Sigmoid colon (tissue), 7 donors: ENCODE measurements at places on chromosomes 7 and 10. TPM values are rescaled to one million over a fixed set of nuclear protein-coding genes. Genes with fewer than 3 reads are reported as not detected.

TRIM50 gene
- 0.07 TPM for polyA plus RNA-seq

CHN2 gene
- 16.2 TPM for polyA plus RNA-seq

CPXM2 gene
- polyA plus RNA-seq = 6.7 TPM

COL26A1 gene
- polyA plus RNA-seq = 0.13 TPM

SFMBT2 gene
- polyA plus RNA-seq = 0.60 TPM

DNA sequence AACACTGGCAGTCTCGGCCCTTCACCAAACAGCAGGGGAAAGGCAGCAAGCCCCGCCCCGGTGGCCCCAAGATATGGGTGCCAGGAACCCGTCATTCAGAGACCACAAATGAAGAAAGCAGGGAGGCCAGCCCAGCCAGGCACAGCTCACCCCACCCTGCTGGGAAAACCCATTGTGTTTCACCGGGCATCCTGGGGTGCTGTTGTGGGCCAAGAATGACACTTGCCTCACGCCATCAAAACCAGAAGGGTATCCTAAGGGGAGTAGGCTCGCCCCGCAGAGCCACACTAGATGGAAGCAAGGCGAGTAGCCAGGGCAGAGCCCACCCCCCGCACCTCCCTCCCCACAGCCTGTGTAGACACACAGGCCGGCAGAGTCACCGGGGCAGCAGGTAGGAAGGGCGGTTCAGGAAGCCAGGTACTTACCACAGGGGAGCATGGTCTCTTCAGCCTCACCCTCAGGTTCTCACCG lies 72.5 kb upstream of the KCNMA1 start:
- no peak overlapping the region for H3K4me3 ChIP-seq
- no peak for DNase-seq
- H3K27me3 ChIP-seq = no peaks in the 10 kb centered on the region
- H3K36me3 ChIP-seq = no peaks in the 10 kb centered on the region

GRCh38 chr10:49220031-49220430 lies 31.8 kb upstream of the TMEM273 start:
- DNase-seq = no peak
- H3K27ac ChIP-seq = no peak overlapping the region
- no peaks in the 10 kb centered on the region for H3K4me1 ChIP-seq

- H3K27ac ChIP-seq = no peak overlapping the region
- no peak overlapping the region for H3K4me3 ChIP-seq
- H3K27me3 ChIP-seq = no peaks in the 10 kb centered on the region
- no peaks in the 10 kb centered on the region for H3K4me1 ChIP-seq
- H3K36me3 ChIP-seq = no peaks in the 10 kb centered on the region
- DNase-seq = no peak
Measured at GRCh38 chr7:84783141-84783778, 403.6 kb downstream of the SEMA3D start.

DNA sequence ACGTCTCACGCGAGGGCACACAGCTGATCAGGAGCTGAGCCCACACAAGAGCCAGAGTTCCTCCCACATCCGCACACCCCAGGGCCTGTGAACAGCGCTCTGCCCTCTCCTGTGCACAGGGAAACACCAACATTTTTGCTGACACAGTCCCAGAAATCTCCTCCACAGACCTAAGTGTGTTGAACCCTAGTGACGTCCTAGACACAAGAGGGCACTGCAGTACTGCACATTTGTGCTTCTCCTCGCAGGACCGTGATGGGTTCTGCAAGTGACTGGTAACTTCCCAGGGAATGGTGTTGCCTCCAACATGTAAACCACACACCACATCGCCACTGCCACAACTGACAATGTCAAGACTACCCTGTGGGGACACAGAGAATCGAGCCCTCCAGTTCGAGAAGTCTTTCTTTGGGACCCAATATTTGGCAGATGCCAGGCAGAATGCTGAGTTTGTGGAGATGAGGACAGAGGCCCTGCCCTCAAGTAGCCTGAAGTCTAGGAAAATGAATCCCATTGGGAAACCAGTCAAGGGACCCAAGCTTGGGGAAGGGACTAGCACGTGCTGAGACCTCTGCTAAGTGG lies 170.3 kb downstream of the PAXIP1 start:
- no peak overlapping the region for H3K27ac ChIP-seq
- H3K4me3 ChIP-seq = no peak overlapping the region
- DNase-seq = no peak
- H3K27me3 ChIP-seq = no peaks in the 10 kb centered on the region
- no peaks in the 10 kb centered on the region for H3K36me3 ChIP-seq

- DNase-seq = no peak
- H3K4me3 ChIP-seq = no peak overlapping the region
- H3K36me3 ChIP-seq = no peaks in the 10 kb centered on the region
Measured at GRCh38 chr10:122864901-122865300, 14.5 kb downstream of the FAM24B start.

DNA sequence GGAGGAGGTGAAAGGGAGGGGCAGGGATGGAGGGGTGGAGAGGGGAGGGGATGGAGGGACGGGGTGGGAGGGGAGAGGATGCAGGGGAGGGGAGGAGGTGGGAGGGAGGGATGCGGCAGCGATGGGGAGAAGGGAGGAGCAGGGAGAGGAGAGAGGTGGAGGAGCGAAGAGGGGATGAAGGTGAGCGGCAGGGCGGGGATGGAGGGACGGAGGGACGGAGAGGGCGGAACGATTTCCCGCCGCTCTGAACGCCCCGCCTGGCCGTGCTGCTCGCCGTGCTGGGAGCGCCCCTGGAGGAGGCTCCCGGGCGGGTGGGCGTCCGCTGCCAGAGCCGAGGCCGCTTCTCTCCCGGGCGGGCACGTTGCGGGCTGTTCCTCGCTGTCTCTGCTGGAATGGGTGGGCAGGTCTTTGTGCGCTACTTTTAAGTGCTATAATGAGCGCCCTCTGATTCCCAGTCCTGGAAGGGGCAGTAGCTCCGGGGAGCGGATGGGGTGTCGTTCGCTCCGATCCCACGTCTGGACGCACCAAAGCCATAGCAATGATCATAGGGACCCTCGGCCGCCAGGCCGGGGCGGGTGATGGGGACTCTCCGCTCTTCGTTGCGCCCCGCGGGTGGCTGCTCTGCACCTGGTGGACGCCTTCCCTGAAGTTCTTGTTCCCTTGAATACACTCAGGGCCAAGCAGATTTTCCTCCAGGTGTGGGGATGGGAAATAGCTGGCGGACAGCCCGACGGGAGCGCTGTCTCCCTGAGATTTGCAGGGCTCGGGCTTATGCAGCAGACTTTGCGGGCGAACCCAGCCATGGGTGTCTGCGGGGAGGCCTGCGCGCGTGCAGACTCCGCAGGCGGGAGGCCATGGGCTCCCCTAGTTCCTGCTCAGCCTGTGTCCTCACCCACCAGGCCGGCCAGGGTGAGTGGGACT lies 81.1 kb upstream of the CPXM2 start:
- H3K4me3 ChIP-seq = no peak overlapping the region
- DNase-seq = no peak
- H3K4me1 ChIP-seq = no peaks in the 10 kb centered on the region
- no peaks in the 10 kb centered on the region for H3K36me3 ChIP-seq
- H3K27me3 ChIP-seq = peaks cover 54% of the 10 kb centered on the region
- H3K27ac ChIP-seq = no peak overlapping the region
